AG09309 (cell line): ENCODE measurements at places on chromosomes 12 and 14.

GRCh38 chr14:47102472-47102871 lies 450.9 kb upstream of the RPL10L start:
- DNase-seq: no peak

DNA sequence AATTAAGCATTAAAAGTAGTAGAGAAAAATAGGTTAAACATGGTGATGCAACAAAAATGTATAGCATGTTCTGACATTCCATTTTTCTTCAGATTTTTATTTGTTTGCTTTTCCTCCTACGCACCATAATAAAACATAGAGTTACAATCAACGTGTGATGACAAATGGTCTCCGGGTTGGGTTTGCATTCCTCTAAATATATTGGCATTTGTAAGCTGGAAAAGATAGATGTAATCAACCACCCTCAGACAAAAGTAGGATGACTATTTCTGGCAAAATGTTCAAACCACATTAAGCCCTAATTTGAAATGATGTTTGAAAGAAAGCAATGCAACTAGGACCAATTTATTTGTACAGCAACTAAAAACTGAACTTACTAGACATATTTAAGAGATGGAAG lies 58.4 kb downstream of the SLC25A21 start:
- DNase-seq: no peak

DNA sequence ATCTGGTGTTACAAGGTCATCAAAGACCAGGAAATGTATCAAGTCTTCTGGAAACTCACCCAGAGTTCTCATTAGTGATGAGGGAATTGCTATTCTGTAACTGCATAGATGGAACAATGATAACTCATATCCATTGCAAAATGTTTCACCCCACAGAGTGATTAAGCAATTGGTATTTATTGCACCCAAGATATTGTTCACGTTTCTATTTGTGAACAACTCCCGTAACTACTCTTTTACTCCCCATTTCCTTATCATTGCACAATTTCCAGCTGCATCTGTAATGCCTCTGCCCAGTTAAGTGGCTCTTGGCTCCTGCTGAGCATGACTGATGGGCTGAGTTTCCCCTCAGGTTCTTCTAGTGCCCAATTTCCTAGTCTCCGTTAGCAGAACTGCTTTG lies 108.7 kb upstream of the PRICKLE1 start:
- DNase-seq: peak; percentile 90

- no peak for DNase-seq
Measured at GRCh38 chr12:62481843-62482540, 15.4 kb downstream of the MON2 start.

GRCh38 chr12:47343684-47344567 lies 264.2 kb upstream of the AMIGO2 start:
- DNase-seq: peak; percentile 8
